ENCODE measurements at places on chromosomes 6 and 20.
A peak's percentile ranks its signal among the peaks of the same experiment; 100 is the strongest.

DNA sequence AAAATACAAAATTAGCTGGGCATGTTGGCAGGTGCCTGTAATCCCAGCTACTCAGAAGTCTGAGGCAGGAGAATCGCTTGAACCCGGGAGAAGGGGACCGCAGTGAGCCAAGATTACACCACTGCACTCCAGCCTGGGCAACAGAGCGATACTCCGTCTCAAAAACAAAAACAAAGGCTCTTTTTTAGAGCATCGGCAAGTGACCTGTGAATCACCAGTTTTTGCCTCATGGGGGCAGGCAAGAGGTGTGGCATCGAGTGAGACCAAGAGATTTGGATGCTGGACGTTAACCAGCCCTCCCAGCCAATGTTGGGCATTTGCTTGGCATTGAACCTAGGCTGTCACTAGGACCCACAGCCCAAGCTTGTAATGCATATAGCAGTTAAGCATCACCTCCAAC, 14.6 kb upstream of the CDK5RAP1 start:
- no peak for DNase-seq

GRCh38 chr6:105499931-105500330, 97.0 kb upstream of the PREP start:
- no peak for DNase-seq

DNA sequence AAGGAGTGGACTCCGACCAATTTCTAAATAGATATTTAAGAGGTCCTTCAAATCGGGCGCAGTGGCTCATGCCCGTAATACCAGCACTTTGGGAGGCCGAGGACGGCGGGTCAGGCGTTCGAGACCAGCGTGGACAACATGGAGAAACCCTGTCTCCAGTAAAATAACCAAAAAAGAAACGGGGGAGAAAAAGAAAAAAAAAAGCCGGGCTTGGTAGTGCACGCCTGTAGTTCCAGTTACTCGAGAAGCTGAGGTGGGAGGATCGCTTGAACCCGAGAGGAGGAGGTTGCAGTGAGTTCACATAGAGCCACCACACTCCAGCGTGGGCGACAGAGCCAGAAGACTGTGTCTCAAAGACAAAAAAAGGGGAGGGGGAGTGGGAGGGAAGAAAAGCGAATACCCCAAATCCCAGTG, 53.3 kb upstream of the HFE start:
- DNase-seq = no peak

GRCh38 chr20:49935746-49936152, 448 bp upstream of the RNF114 start:
- DNase-seq = no peak

- no peak for DNase-seq
Measured at GRCh38 chr20:44030394-44030793, 115.7 kb downstream of the TOX2 start.

DNA sequence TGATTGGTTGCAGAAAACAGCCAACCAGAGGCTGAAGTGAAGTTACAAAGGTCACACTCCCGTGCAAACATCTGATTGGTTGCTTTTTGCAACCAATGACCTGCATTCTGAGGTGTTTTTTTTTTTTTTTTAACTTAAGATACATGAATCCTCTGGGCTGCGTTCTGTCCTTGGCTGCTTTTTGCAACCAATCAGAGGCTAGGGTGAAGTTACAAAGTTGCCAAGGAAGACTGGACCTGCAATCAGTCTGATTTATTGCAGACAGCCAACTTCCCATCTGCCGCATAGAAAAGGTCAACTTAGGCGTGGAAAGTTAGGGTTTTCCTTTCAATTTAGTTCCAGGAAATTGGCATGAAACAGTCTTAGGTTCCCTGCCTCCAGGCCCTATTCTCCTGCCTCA, 292.9 kb downstream of the PLCB1 start:
- no peak for DNase-seq

DNA sequence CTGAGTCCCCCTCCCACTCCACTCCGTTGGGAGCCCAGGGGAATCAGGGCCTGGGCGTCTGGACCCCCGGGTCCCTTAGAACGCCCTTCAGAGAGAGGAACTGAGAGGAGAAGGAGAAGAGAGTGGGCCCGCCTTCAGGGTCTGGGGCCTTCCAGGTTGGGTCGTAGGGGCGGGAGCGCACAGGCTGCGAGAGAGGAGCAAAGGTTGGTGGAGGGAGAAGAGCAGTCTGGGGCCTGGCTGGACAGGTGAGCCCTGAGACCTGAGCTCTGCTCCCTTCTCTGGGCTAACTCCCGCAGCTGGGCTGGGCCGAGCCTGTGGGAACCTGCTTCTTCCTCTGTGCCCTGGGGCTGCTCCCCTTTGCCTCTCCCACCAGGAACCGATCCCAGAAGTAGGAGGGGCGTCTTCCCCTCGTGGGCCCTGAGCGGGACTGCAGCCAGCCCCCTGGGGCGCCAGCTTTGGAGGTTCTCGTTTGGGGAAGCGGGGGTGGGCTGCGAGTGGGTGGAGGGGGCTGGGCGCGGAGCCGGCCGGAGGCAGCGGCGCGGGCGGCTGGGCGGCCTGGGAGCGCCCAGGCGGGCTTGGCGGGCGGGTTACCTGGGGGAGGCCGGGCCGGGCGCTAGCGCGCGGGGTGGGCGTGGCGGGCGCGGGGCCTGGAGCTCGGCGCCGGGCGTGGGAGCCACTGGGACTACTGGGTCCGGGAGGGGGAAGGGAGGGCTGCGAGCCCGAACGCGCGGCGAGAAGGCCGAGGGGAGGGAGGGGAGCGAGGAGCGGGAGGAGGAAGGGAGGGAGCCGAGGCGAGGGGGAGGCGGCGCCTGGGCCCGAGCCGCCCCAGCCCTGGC, at the start of gene DDR1:
Gene DDR1 (plus strand): TSS at position 835 of the 836 bp plus-strand sequence. CDS start 4,211 bp downstream, outside the sequence.
- DNase-seq = peak; percentile 30

Measured in stimulated activated CD4-positive, alpha-beta T cell treated with anti-CD3 and anti-CD28 coated beads, Interleukin-1b, Interleukin-23, amount 100 ng/mL, for 4 hours (primary cell).